ENCODE measurements at places on chromosomes 2 and 18.

DNA sequence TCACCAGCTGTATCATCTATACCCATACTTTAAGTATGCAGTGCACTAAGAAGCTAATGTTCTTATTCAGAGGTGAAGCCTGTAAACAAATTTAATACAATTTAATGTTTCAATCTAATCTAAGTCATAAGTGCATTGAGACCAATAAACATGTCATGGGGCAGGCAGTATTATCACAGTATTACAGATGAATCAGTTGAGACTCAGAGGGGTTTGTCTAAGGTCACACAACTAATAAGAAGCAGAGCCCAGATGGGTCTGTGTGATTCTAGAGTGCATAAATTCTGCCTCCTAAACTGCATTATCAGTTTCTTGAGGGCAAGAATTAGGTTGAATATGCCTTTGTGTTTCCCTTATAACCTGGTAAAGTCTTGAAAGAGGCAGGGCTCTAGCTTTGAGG is 140.9 kb upstream of the RNF152 start:
- no peak for DNase-seq

DNA sequence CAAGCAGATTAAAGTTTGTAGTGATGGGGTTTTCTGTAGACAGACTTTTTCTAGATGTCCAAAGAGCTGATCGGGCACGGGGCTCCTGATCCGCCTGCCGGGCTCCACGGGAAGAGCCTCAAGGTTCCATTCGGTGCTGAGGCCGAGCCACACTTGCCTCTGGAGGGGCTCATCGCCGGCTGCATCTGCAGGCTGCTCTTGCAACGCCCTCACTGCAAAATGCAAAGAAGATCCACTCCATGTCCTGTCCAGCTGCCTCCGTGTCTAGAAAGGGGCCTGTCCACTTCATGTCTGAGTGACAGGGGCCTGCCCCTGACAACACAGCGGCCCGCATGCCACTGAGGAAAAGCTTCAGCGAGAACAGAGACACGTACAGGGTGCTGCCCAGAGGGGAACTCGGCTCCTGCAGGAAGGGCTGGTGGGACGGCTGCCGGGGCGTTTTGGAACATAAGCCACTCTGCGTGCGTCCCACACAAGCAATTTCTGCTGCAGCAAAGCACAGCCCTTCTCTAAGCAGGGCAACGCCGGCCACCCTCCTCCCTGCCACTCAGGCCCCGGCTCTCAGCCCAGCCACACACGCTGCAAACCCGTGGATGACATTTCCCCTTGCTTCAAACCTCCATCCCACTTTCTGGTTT is 53.6 kb upstream of the CTDP1 start:
- no peak for DNase-seq

- DNase-seq = peak; percentile 91
These were observed at the start of gene TUBB6 for GRCh38 chr18:12307701-12308385. Gene TUBB6, plus strand, starts transcription at chr18:12308241. Its CDS starts 52 bp downstream, at chr18:12308293.

DNA sequence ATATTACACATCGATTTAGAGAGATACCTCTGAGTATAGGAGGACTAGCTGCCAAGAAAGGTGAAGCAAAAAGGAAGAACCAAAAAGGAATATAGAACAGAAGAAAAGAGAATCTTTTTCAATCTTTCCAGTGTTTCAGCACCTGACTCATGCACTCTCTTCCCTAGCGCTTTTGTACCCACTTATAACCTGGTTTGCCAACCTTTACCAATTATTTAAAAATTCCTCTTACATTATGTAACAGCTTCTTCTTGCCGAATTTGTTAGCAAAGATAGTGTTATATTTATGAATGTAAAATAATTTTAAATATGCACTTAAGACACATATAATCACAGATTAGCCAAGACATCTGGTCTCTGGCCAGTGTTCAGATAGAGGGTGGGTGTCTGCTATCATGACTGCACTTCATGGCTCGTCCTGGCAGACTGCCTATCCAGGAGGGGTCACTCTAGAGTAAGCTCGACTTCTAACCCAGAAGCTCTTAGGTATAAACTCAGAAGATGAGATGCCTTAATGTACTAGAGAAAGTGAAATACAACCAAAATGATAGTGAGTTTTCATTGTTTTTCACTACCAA is 122.9 kb downstream of the ATAD2B start:
- DNase-seq = no peak

DNA sequence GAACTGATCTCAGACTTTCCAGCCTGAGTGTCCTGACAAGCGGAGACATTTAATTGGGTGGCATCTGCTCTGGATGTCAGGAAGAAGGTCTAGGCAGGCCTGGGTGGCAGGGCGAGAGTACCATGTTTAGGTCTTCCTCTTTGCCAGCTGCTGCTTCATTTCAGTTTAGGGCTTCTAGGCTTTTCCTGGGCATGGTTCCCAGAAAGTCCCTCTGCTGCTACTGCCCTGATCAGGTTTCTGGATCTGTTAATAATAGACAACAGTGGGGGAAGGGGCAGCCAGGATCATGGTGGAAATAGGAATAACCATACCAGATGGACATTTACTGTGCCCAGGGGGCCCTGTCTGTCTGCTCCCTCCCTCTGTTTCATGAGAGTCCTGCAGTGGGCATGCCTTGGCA is 2.3 kb upstream of the PLCD4 start:
- DNase-seq = no peak

- DNase-seq = no peak
These were observed 40.7 kb downstream of the VIT start for GRCh38 chr2:36737131-36737750.

DNA sequence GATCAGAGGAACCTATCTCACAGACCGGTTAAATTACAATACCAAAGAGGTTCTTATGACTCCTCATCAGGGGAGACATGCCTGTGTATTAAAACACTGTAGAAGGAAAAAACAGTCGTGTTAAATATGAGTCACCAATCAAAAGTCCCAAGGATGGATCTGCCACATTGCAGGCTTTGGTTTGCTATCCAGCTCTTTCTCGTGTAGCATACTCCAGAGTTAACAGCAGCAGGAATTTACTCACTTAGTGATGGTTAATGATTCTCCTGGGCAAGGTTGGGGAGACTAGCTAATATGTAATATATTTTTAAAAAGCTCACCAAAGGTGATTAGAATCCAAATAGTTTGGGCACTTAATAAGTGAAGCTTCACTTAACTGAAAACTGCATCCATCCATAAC is 109.7 kb downstream of the MBD5 start:
- no peak for DNase-seq

DNA sequence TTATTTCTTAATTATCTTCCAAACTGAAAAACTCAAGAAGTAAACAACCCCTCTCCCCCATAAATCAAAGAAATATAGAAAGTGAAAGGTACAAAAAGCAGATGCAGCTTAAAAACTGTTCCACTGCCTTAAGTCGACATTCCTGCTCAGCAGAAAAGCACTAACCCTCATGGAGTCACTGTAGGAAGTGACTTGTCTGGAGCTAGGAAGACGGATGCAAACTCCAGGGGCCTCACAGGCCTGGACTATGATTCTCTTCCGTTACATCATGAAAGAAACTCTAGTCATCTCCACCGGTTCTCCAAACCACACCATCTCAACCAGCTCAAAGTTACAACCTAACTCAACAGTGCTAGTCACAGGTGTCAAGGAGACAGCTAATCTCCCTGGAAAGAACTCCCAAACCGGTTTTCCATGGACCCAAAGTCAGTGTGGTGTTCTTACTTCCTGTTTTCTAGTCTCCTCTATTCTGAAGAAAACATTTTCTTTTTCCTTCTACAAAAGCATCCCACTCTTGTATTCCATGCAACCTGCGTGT is 128.4 kb downstream of the PIEZO2 start:
- no peak for DNase-seq

DNA sequence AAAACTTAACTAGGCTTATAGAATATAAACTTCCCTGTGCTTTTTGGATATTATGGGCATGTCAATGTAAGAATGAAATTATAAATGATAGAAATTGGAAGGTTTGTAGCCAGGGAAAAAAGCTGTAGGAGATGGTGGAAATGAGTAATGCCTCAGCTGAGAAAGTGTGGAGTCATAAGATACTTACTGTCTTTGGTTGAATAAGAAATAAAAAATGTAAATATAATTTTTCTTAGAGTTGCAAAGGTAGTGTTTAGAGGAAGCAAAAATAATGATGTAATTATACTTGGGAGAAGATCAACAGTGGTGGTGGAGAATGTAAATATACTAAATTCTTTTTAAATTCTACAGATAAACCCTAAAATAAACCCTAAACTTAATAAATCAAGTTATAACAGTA is 26.2 kb upstream of the RND3 start:
- DNase-seq = no peak

DNA sequence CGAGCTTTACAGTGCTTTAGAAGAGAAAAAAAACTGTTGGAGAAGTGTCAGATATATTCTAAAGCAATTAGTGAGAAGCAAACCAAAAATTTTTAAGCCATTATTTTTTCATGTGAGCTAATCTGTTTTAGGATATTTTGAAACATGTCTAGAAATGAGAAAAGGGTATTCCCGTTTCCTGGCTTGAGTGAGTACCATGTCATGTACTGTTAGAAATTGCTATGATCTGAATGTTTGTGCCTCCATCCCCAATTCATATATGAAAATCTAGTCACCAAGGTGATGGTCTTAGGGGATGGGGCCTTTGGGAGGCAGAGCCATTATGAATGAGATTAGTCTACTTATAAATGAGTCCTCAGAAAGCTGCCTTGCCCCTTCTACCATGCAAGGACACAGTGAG is 493.3 kb upstream of the GCFC2 start:
- DNase-seq = no peak

DNA sequence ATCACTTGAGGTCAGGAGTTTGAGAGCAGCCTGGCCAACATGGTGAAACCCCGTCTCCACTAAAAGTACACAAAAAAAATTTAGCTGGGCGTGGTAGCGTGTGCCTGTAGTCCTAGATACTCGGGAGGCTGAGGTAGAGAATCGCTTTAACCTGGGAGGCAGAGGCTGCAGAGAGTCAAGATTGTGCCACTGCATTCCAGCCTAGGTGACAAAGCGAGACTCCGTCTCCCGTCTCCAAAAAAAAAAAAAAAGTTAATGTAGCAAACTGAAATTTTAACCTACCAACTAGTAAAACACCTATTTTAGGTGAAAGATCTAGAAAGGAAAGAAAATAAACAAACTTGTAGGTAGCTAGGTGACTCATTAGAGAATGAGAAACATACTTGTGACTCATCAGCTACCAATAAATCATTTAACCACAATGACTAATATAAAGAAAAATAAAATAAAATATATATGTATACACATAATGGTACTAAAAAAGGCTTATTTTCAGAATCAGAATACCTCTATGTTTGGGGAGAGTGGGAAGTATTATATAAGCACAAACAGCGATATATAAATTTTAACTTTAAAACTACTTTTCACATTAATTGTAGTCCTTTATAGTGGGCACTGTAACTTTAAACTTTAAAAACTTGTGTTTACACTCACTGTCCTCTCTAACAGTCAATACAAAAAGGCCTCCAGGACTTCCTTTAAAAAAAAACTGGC is 36.6 kb downstream of the DARS1 start:
- DNase-seq = peak; percentile 29

GRCh38 chr2:20597860-20598183 is 53.1 kb downstream of the HS1BP3 start:
- DNase-seq = no peak

- no peak for DNase-seq
These were observed 48.0 kb upstream of the GPR17 start for GRCh38 chr2:127597984-127598380.

DNA sequence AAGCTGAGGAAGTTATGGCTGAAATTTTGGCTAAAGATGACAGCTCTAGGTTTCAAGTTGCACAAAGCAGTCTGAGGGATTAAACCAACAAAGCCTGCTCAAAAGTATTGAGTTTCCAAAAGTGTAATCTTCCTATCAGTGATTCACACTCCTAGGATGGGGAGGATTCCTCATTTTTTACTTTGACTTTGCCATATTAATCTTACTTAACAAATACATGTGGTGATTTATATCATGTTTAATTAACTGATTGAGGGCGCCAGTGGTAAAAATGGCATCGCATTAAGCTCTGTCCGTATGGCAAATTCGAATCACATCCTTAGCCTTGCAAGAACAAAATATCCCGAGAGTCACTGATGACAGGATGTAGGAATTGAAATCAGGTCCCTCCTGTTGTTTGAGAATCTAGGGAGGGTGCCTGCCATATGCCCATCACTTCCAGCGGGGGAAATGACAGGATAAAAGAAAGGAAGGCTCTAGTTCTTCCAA is 78.1 kb upstream of the ETAA1 start:
- no peak for DNase-seq

DNA sequence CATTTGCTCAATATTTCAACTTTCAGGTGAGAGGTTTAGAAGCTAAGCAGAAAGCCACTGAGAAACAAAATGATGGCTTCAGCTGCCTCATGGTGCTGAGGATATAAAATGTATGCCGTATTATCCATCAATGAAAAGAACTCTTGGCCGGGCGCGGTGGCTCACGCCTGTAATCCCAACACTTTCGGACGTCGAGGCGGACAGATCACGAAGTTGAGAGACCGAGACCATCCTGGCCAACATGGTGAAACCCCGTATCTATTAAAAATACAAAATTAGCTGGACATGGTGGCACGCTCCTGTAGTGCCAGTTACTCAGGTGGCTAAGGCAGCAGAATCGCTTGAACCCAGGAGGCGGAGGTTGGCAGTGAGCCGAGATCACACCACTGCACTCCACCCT is 6.0 kb upstream of the SYT4 start:
- DNase-seq = no peak

GRCh38 chr18:34608064-34608463 is 102.0 kb upstream of the DTNA start:
- no peak for DNase-seq

DNA sequence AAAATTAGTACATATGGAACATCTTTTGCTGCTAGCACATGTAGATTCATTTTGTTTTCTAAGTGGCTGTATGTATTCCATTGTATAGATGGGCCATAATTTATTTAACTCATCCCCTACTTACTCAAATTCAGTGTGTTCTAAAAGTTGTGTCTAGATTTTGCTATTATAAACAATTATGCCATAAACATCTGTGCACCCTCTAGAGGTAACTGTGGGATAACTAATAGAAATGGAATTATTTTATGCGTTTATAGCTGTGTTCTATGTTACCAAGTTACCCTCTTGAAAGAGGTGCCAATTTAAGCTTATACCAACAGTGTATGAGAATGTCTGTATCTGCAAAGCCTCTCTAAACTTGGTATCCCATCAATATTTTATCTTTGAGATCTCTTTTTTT is 100.4 kb downstream of the MMADHC start:
- no peak for DNase-seq

DNA sequence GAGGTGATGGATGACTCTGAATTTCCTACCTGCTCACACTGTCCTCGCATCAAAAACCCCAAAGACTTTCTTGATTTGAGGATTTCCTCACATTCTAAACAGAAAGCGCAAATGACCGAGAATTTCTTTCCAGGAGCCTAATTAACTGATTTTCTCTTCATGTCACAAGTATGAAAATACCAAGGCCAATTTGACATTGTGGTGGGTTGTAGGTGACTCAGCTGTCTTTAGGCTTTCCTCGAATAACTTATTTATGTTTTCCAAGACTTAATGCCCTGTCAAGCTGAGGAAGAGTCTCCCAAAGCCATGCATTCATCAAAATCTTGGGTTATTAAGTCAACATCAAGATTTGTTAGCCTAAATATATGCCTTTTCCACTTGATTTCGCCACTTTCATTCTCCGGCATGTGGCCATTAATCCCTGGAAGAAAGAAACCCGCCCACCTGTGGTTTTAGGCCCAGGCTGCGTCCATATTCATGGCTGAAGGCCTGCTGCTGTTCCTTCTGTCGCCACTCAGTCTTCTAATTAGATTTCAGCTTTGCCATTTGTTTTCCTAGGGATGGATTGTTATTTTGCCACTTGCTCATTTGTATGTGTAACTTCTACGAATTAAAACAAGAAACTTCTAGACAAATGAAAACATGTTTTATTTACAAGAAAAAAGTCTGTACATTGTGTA is 84.9 kb downstream of the ST6GAL2 start:
- DNase-seq = no peak

GRCh38 chr18:24176727-24177416 is 38.0 kb downstream of the CABYR start:
- peak; percentile 66 for DNase-seq
